ENCODE measurements at places on chromosomes 16 and 17.

- H3K27me3 ChIP-seq = peaks cover 41% of the 10 kb centered on the region
- H3K4me3 ChIP-seq = no peak overlapping the region
- DNase-seq = no peak
- no peaks in the 10 kb centered on the region for H3K4me1 ChIP-seq
- no peak overlapping the region for H3K27ac ChIP-seq
Observed at GRCh38 chr17:48219617-48220016, 112.1 kb downstream of the SNX11 start.

DNA sequence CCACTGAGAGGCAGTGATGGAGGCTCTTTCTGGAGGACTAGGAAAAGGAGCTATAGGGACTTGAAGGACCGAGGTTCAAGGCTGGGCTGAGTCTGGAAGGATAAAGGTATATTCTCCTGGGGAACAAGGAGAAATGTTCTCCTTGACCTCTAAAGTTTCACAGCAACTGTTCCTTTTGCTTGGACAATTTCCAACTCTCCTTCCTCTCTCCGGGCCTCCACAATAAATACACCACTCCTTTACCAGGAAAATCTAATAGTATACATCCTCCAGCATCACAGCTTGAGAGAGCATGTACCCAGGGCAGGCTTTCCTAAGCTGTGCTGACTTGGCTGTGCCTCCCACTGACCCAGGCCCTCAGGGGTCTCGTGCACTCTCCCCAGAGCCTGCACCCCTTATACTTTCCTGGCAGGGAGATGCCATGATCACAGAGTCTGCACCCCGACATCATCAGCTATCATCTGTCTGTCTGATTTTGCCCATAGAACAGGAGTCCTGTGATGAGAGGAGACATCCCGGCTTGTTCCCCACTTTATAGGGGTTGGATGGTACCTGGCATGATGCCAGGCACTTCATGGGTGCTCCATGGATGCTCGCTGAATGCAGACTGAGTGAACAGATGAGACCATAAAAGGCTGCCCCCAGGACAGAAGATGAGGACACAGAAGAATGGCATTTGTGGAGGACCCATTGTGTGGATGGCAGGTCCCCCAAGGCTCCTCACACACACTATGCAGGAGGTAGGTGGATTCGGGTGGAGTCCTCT lies 582.6 kb upstream of the CDH5 start:
- peaks cover 11% of the 10 kb centered on the region for H3K27me3 ChIP-seq
- no peaks in the 10 kb centered on the region for H3K36me3 ChIP-seq
- DNase-seq = no peak
- H3K27ac ChIP-seq = no peak overlapping the region
- H3K4me3 ChIP-seq = no peak overlapping the region
- H3K4me1 ChIP-seq = peaks cover 8% of the 10 kb centered on the region

DNA sequence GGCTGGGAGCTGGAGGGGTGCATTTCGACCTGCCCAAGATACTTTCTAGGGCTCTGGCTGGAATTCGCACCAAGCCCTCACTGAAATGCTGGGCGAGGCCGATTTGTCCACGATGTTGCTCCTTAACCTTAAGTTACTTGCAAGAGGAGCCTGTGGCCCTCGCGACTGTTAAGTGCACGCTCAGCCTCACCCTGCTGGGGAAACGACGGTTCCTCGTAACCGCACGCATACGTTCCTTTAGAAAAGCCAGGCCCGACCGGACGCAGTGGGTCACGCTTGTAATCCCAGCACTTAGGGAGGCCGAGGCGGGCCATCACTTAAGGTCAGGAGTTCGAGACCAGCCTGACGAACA lies 607 bp upstream of the NCOR1 start:
- peak overlapping the region; percentile 87 for H3K27ac ChIP-seq
- no peak for DNase-seq
- H3K4me3 ChIP-seq = peak overlapping the region; percentile 71
- H3K4me1 ChIP-seq = peaks cover 6% of the 10 kb centered on the region
- no peaks in the 10 kb centered on the region for H3K36me3 ChIP-seq
- no peaks in the 10 kb centered on the region for H3K27me3 ChIP-seq

GRCh38 chr16:12545297-12545610 lies 258.4 kb downstream of the CPPED1 start:
- H3K4me3 ChIP-seq = no peak overlapping the region
- H3K27ac ChIP-seq = no peak overlapping the region
- no peak for DNase-seq
- H3K27me3 ChIP-seq = no peaks in the 10 kb centered on the region
- H3K4me1 ChIP-seq = peaks cover 2% of the 10 kb centered on the region
- no peaks in the 10 kb centered on the region for H3K36me3 ChIP-seq

DNA sequence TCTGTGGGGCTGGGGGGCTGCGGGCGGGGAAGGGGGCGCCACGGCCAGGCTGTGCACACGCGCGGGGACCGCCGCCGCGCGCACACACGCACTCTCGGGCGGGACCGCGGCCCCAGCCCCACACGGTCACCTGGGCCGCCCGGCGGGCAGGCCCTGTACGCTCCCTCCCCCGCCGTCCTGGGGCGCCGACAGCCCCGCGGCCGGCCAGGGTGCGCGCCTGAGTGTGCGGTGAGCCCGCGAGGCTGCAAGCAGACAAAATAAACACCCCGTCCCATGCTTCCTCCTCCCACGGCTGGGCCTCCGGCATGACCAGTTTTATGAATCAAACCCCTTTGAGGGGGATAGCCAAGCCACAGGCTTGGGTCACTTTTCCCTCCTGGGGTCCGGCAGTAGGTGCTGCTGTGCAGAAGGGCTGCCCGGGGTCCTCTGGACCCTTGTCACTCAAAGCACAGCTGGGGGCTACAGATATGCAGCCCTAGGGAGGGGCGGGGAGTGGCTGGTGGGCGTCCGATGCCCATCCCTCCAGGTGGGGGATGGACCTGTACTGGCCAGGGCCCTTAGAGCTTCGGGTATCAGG lies 441 bp downstream of the VASN start:
- H3K27ac ChIP-seq = peak overlapping the region; percentile 99
- peak overlapping the region; percentile 87 for H3K4me3 ChIP-seq
- H3K27me3 ChIP-seq = no peaks in the 10 kb centered on the region
- H3K4me1 ChIP-seq = peaks cover 46% of the 10 kb centered on the region
- DNase-seq = peak; percentile 64
- H3K36me3 ChIP-seq = peaks cover 10% of the 10 kb centered on the region

- no peaks in the 10 kb centered on the region for H3K4me1 ChIP-seq
- no peak for DNase-seq
- no peak overlapping the region for H3K27ac ChIP-seq
- H3K27me3 ChIP-seq = peaks cover under 1% of the 10 kb centered on the region
- no peak overlapping the region for H3K4me3 ChIP-seq
Observed at GRCh38 chr17:5138616-5139457, 23.0 kb downstream of the USP6 start.

- H3K4me3 ChIP-seq = no peak overlapping the region
- H3K36me3 ChIP-seq = peaks cover 11% of the 10 kb centered on the region
- H3K27me3 ChIP-seq = no peaks in the 10 kb centered on the region
Observed at GRCh38 chr16:48250520-48251278, 3.4 kb upstream of the ABCC11 start.

DNA sequence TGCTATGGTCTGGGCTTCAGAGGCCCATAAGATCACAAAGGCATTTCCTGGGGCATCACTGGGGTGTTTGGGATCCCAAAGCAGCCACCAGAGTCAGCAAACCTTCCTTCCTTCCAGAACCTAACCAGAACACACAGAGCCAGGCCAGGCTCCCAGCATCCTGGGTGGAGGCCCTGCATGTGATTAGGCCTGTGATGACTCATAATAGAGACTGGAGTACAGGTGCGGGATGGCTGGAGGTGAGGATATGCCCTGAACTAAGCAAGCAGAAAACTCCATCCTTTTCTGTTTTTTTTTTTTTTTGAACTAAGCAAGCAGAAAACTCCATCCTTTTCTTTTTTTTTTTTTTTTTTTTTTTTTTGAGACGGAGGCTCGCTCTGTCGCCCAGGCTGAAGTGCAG lies 17.7 kb upstream of the GFOD2 start:
- no peaks in the 10 kb centered on the region for H3K27me3 ChIP-seq
- DNase-seq = no peak
- H3K27ac ChIP-seq = no peak overlapping the region

GRCh38 chr17:4100883-4101756 lies 41.7 kb downstream of the ZZEF1 start:
- peak overlapping the region; percentile 38 for H3K27ac ChIP-seq
- H3K4me3 ChIP-seq = no peak overlapping the region
- peaks cover 2% of the 10 kb centered on the region for H3K4me1 ChIP-seq
- H3K27me3 ChIP-seq = no peaks in the 10 kb centered on the region

DNA sequence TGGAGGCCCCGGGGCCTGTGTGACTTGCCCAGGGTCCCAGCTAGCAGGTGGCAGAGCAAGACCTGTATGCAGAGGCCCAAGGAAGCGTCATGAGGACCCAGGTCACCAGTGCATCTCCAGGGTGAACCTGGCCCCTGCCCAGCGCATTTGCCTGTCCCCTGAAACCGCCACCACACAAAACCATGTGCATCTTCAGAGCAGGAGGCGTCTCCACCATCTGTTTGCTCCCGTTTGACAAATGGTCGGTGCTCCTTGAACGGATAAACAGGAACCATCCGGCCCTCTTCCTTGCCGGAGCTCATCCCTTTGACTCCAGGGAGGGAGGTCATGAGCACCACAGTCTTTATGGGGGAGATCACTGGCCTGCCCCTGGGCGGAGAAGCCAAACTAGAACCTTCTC lies 62.5 kb downstream of the JPH3 start:
- H3K27me3 ChIP-seq = peaks cover 51% of the 10 kb centered on the region
- H3K4me3 ChIP-seq = no peak overlapping the region
- H3K27ac ChIP-seq = no peak overlapping the region
- no peaks in the 10 kb centered on the region for H3K36me3 ChIP-seq
- DNase-seq = no peak

- H3K4me3 ChIP-seq = peak within 1 kb of the TSS; percentile 27
- H3K27ac ChIP-seq = peak within 1 kb of the TSS; percentile 97
- H3K4me1 ChIP-seq = peaks cover 16% of the 10 kb centered on the region
- DNase-seq = peak; percentile 7
- no peaks in the 10 kb centered on the region for H3K27me3 ChIP-seq
Observed at GRCh38 chr16:82034981-82035612, at the start of gene HSD17B2. HSD17B2 (plus strand) TSS chr16:82035253; CDS start chr16:82035425, 172 bp downstream.

DNA sequence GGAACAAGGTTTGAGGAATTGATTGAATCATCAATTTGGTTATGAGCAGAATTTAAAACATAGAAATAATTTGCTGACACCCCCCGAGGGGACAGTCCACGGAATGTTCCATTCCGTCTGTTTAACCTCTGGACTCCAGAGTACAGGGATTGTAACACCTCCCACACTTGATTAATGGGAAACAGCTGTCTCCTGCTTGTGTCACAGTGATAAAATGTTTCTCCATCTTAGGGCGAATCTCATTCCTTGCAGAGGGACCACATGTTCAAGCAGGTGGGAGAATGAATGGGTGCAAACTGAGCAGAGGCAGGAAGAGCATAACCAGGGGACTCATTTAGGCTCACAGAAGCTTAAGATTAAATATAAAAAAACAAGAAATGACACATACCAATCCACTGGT lies 249.5 kb upstream of the RBFOX1 start:
- no peaks in the 10 kb centered on the region for H3K36me3 ChIP-seq
- no peak overlapping the region for H3K27ac ChIP-seq
- H3K27me3 ChIP-seq = no peaks in the 10 kb centered on the region
- no peak for DNase-seq
- H3K4me3 ChIP-seq = no peak overlapping the region
- H3K4me1 ChIP-seq = no peaks in the 10 kb centered on the region

- H3K4me3 ChIP-seq = peak overlapping the region; percentile 88
- H3K36me3 ChIP-seq = peaks cover 11% of the 10 kb centered on the region
- peak; percentile 64 for DNase-seq
- H3K27me3 ChIP-seq = no peaks in the 10 kb centered on the region
Observed at GRCh38 chr16:4847774-4848587, 700 bp downstream of the UBN1 start.

GRCh38 chr17:39915559-39915958 lies 2.9 kb downstream of the GSDMB start:
- H3K4me1 ChIP-seq = no peaks in the 10 kb centered on the region
- peaks cover 22% of the 10 kb centered on the region for H3K36me3 ChIP-seq
- no peak for DNase-seq
- H3K27ac ChIP-seq = no peak overlapping the region
- H3K4me3 ChIP-seq = no peak overlapping the region
- H3K27me3 ChIP-seq = no peaks in the 10 kb centered on the region

GRCh38 chr17:54967621-54968261 lies 713 bp downstream of the COX11 start:
- peak overlapping the region; percentile 83 for H3K4me3 ChIP-seq
- H3K36me3 ChIP-seq = 0 out of 2 replicates have a peak, but pooled peaks cover 1% of the 10 kb centered on the region
- H3K27me3 ChIP-seq = no peaks in the 10 kb centered on the region
- no peaks in the 10 kb centered on the region for H3K4me1 ChIP-seq
- peak; percentile 27 for DNase-seq

DNA sequence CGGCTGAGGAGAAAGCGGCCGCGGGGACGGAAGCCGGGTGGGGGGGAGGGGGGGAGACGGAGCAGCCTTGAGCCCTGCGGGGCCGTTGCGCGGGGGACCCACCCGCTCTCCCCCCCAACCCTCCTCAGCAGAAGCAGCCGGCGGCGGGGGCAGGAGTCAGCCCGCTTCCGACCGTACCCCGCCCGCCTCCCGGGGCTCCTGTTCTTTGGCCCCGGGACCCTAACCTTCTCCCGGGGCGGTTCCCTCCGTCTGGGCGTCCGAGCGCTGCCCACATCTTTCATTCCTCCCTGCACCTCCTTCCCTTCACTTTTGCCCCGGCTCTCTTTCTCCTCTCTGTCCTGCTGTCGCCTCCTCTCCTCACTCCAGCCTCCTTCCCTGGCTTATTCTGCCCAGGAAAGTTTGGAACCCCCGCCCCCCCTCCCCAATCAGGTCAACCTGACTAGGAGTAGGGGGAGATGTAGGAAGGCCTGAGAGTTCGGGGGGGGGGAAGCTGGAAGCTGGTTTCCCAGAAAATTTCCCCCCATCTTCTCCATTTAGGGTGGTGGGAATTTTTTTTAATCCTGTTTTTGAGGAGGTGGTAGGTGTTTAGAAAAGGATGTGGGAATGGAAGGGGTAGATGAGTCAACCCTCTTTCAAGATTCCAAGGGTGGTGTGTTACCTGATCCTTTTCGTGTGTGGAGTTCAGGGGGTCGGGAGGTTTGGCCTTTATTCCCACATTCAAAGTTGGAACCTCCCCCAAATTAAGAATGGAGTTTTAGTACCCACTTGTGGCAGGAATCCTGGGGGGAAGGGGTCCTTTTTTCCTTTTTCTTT lies 427 bp upstream of the NLK start:
- DNase-seq = peak; percentile 31
- peaks cover 10% of the 10 kb centered on the region for H3K4me1 ChIP-seq
- peak overlapping the region; percentile 71 for H3K4me3 ChIP-seq
